Activated T-cell treated with anti-CD3 and anti-CD28 coated beads, Interleukin-2, amount 50 U/mL, for 24 hours (primary cell): ENCODE measurements at places on chromosomes 3 and 15.

DNA sequence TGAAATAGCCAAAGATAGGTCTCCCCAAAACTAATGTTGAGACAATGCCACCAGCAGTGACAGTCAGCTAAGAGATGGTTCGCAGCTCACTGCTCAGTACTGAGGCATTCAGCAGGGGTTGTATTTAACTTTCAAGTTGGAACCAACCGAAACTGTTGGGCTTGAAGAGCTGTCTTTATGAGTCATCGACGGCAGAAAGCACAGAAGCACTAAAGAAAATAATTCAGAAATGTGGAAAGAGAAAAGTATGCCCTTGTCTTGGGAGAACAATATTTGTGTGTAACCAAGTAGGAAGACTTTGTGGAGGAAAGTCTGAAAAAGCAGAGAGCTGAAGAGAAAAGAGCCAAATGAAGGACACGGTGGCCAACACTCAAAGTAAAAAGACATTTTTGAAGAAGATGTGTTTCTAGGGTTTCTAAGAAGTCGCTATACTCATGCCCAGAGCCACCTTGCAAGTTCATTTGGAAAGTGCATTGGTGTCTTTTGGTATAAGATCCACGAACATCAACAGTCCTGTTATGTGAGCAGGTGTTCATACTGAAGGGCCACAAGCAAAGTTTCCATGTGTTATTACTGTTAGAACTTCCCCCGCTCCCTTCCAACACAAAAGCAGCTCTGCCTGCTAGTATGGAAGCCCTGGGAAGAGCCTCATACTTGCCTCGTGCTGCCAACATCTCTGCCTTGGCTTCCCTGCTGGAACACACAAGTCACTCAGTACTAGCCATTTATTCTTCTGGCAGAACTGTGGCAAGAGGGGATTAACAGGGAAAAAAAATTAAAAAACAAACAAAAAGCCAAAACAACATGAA, 4.1 kb upstream of the RARB start:
- no peak for DNase-seq

- DNase-seq, result no peak
Measured at GRCh38 chr15:62417439-62417838, 252.4 kb upstream of the C2CD4B start.

DNA sequence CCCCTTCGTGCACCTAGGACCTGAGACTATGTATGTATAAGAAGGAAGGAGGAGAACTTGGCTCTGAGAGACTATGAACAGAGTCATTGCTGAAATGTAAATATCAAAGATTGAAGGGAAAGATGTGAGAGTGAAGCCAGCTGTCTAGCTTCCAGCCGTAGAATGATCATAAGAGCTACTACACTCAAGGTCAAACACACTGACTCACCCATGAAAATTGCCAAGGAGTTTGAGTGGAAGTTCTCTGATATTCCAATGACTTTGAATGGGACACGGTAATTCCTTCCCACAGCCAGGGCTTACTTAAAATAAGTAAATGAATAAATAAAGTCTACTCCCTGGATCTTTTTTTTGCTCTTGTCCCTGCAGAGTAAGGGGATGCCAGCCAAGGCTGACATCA, 398.9 kb upstream of the TPRG1 start:
- no peak for DNase-seq

DNA sequence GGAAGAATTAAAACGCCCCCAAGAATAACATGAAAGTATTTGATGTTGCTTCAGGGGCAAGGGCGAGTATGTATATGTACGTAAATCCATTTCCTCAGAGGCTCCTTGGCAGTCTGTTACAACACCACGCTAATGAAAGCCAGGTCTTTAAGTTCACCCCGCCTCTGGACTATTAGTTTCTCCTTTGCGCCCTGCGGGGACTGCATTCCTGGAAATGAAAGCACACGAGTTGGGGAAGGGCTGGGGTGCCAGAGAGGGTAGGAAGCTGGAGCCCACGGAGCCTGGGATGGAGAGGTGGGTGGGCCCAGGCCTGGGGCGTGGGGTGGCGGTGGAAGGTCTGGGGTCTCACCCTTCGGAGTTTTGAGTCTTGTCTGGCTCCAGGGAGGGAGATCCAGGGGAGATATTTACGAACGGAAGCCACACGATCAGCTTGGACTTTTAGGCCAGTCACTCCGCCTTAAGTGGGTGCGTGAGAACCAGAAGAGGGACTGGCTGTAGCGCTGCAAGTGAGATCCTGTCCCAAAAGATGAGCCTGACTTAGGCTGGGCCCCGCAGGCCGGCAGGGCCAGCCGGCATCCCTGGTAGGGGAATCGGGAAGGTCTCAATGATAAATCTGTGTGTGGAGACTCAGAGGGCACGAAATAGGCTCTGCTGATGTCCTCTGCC, 1.6 kb upstream of the PLCL2 start:
- DNase-seq, result no peak

GRCh38 chr3:197353867-197354567, 55.6 kb upstream of the DLG1 start:
- no peak for DNase-seq

GRCh38 chr3:146594843-146595482, 10.2 kb downstream of the PLSCR5 start:
- no peak for DNase-seq

GRCh38 chr3:13405614-13406013, 14.5 kb downstream of the NUP210 start:
- no peak for DNase-seq

DNA sequence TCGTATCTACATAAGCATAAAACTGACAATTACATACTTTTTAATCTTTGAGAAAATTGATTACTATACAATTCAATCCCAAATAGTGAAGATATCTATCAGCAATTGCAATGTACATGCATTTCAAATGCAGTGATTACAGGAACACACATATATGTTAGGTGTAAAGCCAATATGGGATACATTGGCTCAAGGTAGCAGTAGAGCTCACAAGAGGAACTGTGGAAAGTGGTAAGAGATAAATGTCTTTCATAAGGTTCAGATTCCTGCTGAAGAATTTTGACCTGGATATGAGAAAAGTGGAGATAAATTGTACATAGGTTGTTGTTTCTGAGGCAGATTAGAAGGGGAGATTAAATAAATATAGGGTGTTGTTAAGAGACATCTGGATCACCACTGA, 1280.5 kb downstream of the OTOL1 start:
- no peak for DNase-seq

DNA sequence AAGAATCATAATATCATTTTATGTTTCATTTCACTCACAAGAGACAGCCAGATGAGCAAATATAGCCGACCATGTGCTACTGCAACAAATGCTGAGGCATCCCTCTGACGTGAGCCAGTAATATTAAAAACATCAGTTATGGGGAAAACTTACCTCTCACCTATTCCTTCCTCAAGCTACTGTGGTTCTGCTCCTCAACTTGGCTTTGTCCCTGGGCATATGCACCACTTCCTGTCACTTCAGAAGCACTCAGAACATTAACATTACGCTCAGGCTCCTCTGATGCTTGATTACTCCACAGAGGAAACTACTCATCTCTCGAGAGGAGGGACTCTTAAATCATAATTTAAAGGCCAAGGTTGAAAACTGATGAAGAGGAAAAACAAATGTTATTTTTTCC, 457.0 kb upstream of the ALCAM start:
- no peak for DNase-seq

- DNase-seq, result no peak
Measured at GRCh38 chr3:106206613-106207012, 337.8 kb upstream of the CBLB start.

DNA sequence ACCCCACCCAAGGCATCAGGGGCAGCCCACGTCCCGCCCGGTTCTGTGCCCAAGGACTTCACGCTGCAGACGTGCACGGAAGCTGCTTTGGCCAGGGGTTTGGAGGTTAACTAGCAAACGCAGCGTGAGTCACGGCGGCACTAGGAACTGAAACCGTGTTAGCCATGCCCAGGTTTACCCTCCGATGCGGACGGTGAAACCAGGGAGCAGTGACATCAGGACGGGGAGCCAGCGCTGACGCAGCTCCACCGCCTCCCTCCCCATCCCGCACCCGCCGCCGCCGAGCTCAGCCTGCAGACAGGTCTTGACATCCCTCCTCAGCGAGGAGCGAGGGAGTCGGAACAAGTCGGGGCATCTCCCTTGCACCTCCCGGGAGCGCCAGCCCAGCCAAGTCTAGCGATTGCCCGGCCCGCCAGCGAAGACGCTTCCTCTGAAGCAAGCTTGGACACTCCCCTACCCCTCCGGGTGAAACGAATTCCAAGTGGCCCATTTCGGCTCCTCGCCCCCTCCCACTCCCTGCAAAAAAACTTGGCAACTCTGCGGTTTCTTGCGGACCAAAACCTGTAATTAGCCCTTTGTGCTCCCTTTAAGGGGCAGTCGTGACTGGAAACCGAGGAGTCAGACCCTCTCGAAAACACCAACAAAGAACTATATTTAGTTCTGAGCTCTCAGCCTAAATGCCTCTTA, 1.4 kb upstream of the RAP2B start:
- DNase-seq, result peak; percentile 81

GRCh38 chr3:57956119-57956832, 51.9 kb upstream of the FLNB start:
- DNase-seq, result no peak

- peak; percentile 39 for DNase-seq
Measured at GRCh38 chr3:56985878-56986277, 74.6 kb upstream of the SPATA12 start.

GRCh38 chr3:86221601-86222000, 769.3 kb downstream of the VGLL3 start:
- DNase-seq, result no peak

DNA sequence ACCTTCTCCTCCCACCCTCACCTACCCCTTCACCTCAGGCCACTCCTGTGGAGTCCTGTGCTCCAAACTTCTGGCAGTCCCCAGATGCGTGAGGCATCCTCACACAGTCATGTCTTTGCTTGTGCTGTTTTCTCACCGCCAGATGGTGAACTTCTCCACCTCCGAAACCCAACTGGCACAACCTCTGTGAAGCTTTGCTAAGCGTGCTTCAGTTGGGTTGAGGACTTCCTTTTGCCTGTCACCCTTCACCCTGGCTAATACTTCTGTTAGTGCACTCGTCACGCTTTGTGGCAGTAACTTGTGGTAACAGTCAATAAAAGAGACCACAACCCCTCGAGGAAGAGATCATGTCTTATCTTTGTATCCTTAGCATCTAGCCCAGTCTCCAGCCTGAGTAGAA, 42.0 kb upstream of the SKOR1 start:
- DNase-seq, result peak; percentile 42

- DNase-seq, result no peak
Measured at GRCh38 chr3:58531956-58532355, 5.0 kb downstream of the ACOX2 start.

DNA sequence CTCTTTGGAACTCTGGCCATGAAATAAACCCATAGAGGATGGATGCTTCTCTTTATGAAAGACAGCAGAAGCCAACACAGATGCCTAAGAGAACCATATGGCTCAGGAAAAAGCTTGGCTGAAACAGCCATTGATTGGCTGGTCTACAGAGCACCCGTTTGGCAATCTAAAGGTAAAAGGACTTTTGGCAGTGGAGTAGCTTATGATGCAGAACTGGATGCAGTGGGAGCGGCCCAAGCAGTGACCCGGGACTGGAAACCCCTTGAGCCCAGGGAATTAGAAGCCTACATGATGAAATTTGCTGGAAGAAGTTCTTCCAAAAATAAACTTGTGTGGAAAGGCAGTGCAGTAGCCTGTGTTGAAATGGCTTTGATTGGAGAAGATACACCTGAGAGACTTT, 360.2 kb downstream of the NR2F2 start:
- DNase-seq, result no peak

DNA sequence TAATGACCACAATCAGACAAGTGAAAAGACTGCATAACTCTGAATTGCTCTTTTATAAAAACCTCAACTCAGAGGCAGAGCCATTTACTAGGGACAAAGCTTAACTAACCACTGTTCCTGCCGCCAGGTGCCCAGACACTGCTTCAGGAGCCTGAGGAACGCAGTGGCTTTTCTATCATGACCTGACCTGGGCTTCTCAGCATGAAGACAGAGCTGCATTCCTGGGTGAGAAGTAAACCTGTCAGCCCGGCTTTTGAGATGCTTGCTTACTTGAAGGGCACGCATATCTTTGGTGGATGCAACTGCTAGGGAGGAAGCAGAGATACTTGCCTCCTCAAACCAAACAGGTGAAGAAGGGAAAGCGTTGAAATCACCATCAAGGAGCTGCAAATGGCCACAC, 7.9 kb downstream of the LRRC31 start:
- no peak for DNase-seq

DNA sequence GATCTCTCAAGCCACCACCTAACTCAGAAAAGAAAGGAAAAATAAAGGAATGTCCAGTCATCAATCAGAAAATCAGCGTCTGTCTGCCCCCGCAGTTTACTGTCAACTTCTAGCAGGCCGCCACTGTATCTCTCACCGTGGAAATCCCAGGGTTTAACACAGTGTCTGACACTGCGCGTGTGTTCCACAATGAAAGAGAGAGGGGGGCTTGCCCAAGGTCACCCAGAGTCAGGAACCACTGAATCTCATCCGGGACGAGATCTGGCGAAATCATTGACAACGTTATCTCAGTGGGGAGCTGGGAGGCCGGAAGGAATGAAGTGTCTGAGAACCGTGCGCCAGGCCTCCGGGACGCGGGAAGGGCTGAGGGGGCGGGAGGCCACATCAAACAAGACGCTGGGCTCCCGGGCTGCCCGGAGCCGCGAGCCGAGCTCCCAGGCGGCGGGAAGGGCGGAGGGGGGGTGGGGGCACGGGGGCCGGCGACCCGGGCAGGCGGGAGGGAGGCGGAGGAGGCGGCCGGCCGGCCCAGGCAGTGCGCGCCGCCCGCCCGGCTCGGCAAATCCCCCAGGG, 2.2 kb upstream of the HES1 start:
- DNase-seq, result peak; percentile 67

- no peak for DNase-seq
Measured at GRCh38 chr15:63238171-63238570, 39.2 kb upstream of the APH1B start.

DNA sequence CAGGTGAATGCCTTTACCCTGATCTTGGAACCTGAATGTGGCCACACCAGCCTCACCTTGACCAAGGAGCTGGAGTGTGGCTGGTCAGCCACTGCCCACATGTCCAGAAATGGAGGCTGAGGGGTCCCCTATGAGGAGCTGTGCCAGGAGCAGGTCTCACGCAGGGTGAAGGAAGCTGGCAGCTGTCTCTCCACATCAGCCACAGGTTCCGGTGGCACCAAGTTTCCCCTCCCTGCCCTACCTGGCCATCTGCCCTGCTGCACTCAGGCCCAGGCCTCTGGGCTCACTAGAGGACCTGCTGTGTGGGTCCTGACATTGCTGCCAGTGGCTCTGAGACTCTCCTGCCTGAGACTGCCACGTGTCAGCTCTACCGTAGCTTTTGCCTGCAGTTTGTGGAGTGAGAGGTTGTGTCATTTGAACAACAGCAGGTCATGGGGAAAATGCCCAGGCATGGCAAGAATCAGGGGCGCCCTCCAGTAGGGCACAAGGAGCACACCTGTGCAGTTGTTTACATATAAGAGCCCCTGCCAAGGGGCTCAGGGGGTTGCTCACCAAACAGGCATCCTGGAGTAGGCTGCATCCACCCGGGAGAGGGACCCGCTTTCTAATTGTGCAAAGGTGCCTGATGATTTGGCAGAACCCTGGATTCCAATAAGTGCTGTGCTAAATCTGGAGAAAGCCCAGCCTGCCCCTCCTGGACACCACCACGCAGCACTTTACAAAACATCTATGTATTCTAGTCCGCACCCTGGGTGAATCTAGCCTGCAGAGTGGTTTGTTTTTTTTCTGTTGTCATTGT, 258.5 kb upstream of the TLE3 start:
- peak; percentile 16 for DNase-seq

GRCh38 chr3:49902511-49903345, 945 bp downstream of the MST1R start:
- DNase-seq, result no peak

GRCh38 chr3:120021523-120021922, 72.7 kb downstream of the GSK3B start:
- no peak for DNase-seq

- DNase-seq, result no peak
Measured at GRCh38 chr3:81484520-81484919, 276.9 kb downstream of the GBE1 start.
